Stimulated activated CD8-positive, alpha-beta memory T cell treated with anti-CD3 and anti-CD28 coated beads, Interleukin-7, amount 100 ng/mL, for 24 hours (primary cell): ENCODE measurements at places on chromosomes 1 and 21.

DNA sequence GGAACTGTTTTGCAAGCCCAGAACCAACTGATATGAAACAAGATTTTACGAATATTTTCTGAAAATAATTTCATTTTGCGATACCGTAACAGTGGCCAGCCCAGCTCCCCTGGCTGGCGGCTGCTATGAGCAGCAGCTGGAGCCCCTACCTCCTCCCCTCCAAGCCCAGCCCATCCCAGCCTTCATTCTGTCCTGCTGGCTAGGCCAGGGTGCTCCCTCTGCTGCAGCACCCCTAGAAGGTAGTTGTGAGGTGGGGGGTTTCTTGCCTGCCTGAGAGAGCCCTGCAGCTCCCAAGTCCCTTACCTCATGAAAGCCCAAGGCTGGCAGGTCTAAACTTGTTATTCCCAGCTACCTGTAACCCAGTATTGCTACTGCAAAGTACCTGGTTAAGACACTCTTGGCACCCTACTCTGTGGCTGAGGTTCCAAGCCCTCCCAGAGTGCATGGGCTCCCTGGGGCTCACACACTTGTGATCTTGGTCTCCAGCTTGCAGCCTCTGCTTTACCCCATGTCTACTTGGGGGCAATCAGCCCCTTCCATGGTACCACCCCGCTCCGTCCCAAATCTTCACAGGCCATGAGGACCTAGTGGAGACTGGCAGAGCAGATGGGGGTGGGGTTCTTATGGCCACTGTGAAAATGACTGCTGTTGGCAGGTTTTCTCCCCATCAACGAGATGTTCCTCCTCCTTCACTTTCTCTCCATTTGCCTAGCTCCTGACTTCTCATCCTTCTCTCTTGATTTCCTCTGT lies 239.8 kb downstream of the TRABD2B start:
- DNase-seq, result no peak

- DNase-seq, result no peak
These were observed 12.5 kb upstream of the GUCA2A start for GRCh38 chr1:42176902-42177519.

DNA sequence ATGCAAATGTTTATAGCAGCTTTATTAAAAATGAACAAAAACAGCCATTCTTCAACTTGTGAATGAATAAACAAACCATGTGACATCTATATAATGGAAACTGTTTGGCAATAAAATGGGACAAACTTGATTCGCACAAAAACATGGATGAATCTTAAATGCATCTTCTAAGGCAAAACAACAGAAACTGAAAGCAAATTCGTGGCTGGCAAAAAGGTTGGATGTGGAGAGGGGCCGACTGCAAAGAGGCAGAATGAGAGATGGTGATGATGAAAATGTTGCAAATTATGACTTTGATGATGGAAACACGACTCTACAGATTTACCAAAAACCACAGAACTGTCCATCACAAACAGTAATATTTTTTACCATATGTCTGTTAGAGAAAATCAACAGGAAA lies 327.0 kb upstream of the NR5A2 start:
- DNase-seq, result no peak

DNA sequence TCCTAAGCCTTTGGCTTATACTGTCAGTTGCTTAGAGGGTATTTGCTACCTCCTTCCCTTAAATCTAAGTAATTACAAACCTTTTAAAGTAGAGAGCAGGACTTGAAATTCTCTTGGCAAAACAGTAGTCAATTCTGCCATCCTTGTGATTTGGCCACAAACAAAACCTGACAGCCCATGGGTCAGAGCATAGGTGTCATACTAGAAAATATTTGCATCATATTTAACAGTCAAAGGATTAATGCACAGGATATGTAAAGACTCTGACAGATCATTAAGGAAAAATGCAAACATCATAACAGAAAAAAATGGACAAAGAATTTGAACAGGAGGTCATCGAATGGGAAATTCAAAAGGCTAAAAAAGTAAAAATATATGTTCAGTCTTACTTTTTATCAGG lies 50.5 kb downstream of the ZFYVE9 start:
- no peak for DNase-seq
